ENCODE measurements at places on chromosomes 3 and 15.

DNA sequence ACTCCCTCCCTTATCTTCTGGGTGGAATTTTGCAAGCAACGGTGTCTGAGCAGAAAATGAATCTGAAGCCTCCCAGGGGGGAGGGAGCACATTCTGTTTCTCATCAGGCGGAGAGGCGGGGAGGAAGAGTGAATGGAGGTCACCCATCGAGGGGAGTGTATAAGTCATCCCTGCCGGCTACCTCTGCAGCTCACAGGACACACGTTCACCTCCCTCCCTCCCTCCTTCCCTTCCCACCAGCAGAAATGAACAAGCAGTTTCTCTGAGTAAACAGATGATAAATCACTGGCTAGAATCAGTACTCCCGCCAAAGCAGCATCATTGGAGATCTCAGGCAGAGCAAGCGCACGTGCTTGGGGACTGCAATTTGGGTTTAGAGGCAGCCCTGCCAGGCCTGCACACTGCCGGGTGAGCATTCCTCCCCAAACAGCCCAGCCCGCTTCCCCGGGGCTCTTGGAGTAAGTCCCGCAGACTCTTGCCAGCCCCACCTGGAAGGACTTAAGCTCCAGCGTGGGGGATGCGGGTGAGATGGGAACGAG, 38.3 kb downstream of the CPN2 start:
- DNase-seq = no peak

GRCh38 chr15:49675041-49675440, 54.2 kb downstream of the DTWD1 start:
- no peak for DNase-seq

- DNase-seq = no peak
Measured at GRCh38 chr3:107416138-107416537, 38.9 kb downstream of the CCDC54 start.

DNA sequence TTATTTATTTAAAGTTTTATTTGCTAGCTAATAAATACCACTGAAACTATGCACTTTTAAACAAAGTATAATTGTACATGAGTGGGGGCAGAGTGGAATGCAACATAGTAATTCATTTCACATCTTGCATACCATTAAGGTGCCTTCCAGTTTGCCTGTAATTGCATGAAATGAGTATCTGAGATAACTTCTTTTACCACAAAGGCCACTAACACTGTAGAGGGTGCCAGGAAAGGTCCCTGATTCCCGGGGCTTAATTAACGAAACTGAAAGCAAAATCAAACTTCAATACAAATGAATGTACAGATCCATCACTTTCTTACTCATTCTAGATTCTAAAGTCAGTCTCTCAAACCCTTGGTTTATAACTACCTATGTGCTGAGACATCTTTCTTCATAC, 2.1 kb downstream of the CD47 start:
- DNase-seq = peak; percentile 60

DNA sequence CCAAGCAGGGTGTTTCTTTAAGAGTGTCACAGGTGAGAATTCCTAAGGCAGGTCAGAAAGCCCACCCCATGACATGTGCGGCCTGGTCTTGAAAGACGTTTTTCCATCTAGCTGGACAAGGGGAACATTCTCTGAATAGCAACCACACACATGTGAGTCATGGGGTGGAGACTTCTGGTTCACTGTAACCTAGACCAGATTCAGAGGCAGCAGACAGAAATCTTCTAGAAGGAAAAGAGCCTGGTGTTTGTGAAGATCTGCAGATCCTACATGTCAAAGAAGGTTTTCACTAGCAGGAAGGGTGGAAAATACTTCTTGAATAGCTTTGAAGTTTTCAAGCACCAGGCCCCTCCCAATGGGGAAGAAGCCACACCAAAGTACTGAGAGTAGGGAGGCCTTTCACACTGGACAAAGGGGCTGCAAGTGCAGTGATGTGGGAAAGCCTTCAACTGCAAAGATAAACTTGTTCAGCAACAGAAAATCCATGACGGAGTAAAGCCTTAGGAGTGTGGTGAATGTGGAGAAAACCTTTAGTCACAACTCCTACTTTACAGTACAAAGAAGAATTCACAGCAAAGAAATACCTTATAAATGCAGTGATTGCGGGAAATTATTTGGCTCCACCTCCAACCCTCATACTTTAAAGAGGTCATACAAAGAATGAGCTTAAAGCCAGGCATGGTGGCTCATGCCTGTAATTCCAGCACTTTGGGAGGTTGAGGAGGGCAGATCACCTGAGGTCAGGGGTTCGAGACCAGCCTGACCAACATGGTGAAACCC, 17.6 kb downstream of the ADAM10 start:
- DNase-seq = no peak

DNA sequence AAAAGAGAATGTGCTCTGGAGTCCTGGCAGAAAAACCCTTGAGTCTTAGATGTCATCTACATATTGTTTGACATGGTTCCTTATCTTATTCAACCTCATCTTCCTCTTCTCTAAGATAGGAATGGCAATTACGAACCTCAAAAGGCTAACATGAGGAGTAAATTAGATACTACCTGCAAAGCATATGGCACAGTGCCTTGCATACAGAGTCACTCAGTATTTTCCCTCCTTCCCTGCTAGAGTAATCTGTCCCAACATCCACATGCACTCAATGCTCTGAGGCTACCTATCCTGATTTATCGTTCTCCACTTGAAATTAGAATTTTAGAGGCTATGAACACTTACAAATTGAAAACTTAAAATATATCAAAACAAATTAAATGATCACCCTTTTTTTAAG, 386.7 kb downstream of the RSL24D1 start:
- DNase-seq = no peak

Data from activated CD4-positive, alpha-beta T cell treated with anti-CD3 and anti-CD28 coated beads for 48 hours (primary cell).